Vagina (tissue), 2 donors: ENCODE measurements at places on chromosomes 5 and 9.

DNA sequence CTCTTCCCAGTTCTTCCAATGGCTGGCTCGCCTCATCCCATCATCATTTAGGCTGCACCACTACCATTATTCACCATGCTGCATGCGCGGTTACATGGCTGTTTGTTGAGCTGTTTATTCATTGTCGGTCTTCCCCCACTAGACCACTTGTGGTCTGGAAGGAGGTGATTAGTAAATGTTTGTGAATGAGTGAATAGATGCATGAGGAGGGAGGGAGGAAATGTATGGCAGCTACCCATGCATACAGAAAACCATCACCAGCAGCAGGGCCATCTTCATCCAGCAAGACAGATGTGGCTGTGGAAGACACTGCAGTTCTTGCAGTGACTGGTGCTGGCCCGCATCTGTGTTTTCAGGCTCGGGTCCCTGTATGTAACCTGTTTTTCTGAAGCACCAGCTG lies 113.3 kb upstream of the SAP30L start:
- no peaks in the 10 kb centered on the region for H3K27me3 ChIP-seq
- no peak overlapping the region for H3K4me3 ChIP-seq
- no peaks in the 10 kb centered on the region for H3K36me3 ChIP-seq
- H3K27ac ChIP-seq = no peak overlapping the region
- H3K4me1 ChIP-seq = no peaks in the 10 kb centered on the region

- H3K27me3 ChIP-seq = no peaks in the 10 kb centered on the region
- H3K4me3 ChIP-seq = no peak overlapping the region
- no peaks in the 10 kb centered on the region for H3K36me3 ChIP-seq
- DNase-seq = no peak
Measured at GRCh38 chr5:173290477-173291131, 37.6 kb downstream of the STC2 start.

DNA sequence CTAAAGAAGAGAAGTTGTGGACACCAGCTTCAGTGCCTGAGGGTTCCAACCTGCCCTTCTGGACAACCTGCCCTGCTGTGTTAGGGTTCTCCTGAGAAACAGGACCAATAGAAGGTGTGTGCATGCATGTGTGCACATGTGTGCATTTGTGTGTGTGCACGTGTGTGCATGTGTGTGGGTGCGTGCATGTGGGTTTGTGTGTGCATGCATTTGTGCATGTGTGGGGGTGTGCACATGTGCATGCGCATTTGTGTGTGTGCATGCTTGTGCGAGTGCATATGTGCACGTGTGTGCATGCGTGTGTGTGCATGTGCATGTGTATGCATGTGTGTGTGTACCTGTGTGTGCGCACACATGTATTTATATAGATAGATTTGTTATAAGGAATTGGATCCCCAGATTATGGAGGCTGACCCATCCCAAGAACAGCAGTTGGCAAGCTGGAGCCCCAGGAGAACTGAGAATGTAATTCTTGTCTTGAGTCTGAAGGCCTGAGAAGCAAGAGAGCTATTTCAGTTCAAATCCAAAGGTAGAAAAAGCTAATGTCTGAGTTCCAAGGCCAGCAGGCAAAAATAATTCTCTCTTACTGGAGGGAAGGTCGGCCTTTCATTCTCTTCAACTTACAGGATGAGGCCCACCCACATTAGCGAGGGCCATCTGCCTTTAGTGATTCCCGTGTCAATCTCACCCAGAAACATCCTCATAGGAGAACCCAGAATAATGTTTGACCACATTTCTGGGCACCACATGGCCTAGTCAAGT lies 62.9 kb upstream of the SYNPO start:
- DNase-seq = no peak
- H3K4me3 ChIP-seq = no peak overlapping the region
- H3K27me3 ChIP-seq = no peaks in the 10 kb centered on the region
- no peaks in the 10 kb centered on the region for H3K4me1 ChIP-seq
- H3K27ac ChIP-seq = no peak overlapping the region

DNA sequence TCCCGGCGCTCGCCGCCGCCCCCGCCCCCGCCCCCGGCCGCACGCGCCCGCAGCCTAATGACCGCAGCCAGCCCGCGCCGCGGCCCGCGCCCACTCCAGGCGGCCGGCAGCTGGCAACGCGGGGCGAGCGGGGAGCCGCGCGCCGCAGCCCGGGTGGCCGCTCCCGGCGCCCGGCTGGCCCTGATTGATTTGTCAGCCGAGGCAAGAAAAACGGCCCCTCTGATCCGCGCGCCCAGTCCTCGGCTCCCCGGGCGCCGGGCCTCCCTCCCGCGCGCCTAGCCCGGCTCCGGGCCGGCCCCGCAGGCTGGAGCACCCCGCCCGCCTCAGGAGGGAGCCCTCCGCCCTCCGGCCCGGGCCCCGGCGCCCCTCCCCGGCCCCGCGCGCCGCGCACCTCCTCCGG lies 11.9 kb upstream of the LHX2 start:
- no peak overlapping the region for H3K4me3 ChIP-seq
- peaks cover 30% of the 10 kb centered on the region for H3K4me1 ChIP-seq
- H3K27me3 ChIP-seq = peaks cover 16% of the 10 kb centered on the region
- no peak overlapping the region for H3K27ac ChIP-seq

- no peak overlapping the region for H3K27ac ChIP-seq
- no peak overlapping the region for H3K4me3 ChIP-seq
Measured at GRCh38 chr5:16582081-16582480, 34.7 kb downstream of the RETREG1 start.
